CD4-positive, CD25-positive, alpha-beta regulatory T cell (primary cell): ENCODE measurements at places on chromosomes 5 and 9. TPM values are rescaled to one million over a fixed set of nuclear protein-coding genes. Genes with fewer than 3 reads are reported as not detected.

DNA sequence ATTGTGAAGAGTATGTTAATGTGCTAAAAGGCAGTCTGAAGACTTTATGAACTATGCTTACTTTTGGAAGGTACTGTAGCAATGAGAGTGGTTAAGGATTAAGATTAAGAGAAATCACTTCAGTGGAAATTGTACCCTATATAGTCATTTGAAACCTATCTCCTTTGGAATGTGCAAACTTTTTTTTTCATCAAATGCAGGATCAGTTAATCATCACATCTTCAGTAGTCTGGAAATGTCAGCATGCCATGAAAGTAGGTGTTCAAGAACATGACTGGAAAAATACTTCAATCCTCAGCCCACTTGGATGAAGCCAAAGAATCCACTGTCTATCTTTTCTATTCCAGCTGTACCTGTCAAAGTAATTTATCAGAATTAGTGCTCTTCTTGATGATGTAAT is 157.8 kb upstream of the TMEM161B start:
- no peak for DNase-seq

DNA sequence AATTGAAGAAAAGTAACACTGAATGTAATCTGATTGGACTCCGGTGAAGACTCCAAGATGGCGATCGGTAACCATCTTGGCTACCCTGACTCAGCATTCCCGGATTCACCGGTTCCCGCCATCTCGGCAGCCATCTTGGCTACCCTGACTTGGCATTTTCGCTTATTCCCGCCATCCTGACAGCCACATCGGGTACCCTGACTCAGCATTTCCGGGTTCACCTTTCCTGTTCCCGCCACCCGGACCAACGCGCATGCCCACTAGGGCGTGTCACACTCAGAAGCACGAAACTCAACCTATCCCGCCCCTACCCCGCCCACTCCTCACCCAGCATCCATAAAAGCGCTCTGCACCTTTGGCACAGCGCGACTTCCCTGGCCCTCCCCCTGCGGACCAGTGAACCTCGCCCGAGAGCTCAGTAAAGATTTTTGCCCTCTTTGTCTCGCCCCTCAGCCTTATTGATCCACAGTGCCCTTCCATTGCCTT is 17.2 kb downstream of the SPTLC1 start:
- peak; percentile 18 for DNase-seq

GRCh38 chr5:154829589-154830218 is 20.7 kb downstream of the FAXDC2 start:
- peak; percentile 9 for DNase-seq

GRCh38 chr9:109424618-109425017 is 73.5 kb downstream of the PTPN3 start:
- DNase-seq = no peak

DNA sequence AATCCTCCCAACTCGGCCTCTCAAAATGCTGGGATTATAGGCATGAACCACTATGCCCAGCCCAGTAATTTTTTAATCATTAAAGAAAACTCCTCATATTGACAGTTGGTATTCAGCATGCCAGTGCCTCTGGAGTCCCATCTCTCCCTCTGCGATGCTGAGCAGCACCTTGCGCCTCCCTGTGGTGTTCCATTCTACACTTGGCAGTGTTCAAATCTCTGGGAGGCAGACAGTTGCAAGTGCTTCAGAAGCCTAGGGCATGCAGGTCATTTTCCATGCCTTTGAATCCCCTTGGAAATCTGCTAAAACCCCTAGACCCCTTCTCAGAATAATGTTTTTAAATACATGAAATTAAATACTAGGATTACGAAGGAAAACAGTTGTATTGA is 41.3 kb downstream of the GARNL3 start:
- no peak for DNase-seq

Gene PCDHA9
- not detected for total RNA-seq

Gene BARHL1
- not detected for total RNA-seq
